Thymus (tissue), 14 donors: ENCODE measurements at places on chromosomes 12 and 14. TPM values are rescaled to one million over a fixed set of nuclear protein-coding genes. Genes with fewer than 3 reads are reported as not detected.
A peak's percentile ranks its signal among the peaks of the same experiment; 100 is the strongest.

Gene TPH2
- total RNA-seq, result not detected

- DNase-seq, result peak; percentile 65
These were observed 3.3 kb upstream of the EXOC3L4 start for GRCh38 chr14:103091041-103091882.

Gene OSGEP
- total RNA-seq, result 34.8 TPM

- DNase-seq, result no peak
These were observed 158.5 kb downstream of the NELL2 start for GRCh38 chr12:44717612-44718011.

Gene STRAP
- 48.1 TPM for total RNA-seq

Gene PLBD2
- total RNA-seq, result 2.5 TPM

- DNase-seq, result no peak
These were observed 8.8 kb upstream of the BAZ1A start for GRCh38 chr14:34883954-34884353.

DNA sequence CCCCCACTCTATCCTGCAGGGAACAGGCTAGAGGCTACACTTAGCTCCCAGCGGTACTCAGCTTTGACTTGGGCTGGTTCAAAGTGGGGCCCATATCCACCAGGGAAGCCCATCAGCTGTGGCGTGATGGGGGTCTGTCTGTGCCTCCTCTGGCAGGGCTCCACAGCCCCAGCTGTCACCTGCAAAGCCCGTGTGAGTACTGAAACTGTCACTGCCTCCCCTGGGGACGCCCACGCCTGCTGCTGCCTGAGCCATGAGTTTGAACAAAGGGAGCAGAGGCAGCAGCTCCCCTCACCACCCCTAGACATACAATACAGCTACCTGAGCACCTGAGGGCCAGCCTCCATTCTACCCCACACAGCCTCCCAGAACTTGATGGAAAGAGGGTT is 5.0 kb downstream of the REM2 start:
- no peak for DNase-seq

DNA sequence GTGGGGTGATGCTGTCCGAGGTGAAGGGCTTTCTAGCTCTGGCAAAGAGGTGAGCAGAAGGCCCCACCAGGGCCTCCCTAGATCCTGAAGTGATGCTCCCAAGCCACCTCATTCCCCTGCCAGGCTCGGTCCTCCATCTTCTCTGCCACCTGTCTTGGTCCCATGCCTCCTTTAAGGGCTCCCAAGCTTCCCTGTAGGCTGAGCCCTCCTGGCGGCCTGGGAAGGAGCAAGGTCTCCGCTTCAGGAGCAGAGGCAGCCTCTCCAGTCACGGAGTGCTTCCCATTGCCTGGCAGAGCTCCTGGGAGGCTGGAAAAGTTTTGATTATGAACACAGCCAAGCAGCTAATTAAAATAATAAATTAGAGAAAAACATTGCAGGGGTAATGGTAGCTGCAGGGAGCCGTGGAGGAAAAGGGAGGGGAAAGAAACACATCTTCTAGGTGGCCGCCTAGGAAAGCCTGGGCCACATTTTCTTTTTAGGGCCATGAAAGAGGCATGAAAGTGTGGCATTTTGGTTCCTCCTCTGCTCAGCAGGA is 160.0 kb upstream of the PRMT8 start:
- no peak for DNase-seq

Gene GPR84
- total RNA-seq, result 0.57 TPM

Gene LYZ
- 311 TPM for total RNA-seq

Gene STYK1
- total RNA-seq, result 0.33 TPM

DNA sequence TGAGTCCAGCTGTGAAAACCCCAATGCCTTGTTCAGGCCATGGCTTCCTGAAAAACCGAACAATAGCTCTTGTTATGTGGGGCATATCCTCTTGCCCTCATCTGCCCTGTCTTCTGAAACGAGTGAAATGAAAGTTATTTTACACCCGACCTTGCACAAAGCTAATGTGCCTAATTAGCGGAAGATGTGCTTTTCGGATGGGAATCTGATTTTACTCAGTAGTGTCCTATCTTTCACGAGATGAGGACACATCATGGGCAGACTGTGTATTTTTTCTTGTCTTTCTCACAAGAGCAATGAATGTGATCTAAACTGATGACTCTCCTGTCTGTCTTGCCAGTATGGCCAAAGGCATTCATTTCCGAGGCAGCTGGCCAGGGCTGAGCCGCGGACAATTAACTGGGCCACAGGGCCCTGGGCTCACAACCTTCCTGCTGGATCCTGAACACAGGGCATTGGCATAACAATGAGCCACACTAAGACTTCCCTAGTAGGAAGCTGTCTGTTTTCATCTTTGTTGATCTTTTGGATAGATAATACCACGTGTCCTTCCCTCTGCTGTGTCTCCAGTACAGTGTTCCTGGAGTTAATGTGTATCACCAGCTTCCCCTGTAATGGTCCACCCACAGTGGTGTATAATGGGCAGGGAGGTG is 86.0 kb upstream of the HIF1A start:
- no peak for DNase-seq

Gene ERBB3
- total RNA-seq, result 1.4 TPM

Gene CLEC6A
- total RNA-seq, result 0.09 TPM

- no peak for DNase-seq
These were observed 1.7 kb downstream of the TUBA1A start for GRCh38 chr12:49187184-49187583.

DNA sequence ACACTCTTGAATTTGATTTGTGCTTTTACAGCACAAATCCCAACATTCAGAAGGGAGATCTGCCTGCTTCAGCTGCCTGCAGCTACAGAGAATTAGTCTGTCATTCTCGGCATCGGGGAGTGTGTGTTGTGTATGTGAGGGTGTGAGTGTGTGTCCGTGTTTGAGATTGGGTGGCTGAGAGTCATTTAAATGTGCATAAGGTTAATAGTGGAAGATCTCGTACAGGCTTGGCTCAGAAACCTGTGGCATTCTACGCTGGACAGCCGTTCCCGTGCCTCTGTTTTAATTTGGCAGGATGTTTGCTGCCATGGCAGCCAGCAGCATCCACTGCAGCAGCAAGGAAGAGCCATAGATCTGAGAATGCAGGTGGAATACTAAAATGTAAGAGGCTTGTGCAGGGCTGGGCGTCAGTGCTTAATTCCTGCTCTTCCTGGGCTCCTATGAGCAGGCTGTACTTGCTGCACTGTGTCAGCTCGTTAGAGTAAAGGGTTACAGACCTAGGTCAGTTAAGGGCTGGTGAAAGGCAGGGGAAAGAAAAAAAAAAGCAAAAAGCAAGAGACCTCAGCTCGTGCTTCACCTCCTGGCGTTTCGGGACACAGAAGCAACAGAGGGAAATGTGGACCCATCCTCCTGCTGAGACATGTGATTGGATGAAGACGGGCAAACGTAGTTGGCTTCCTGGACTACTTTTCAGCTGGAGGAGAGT is 205.4 kb downstream of the NAV3 start:
- no peak for DNase-seq

DNA sequence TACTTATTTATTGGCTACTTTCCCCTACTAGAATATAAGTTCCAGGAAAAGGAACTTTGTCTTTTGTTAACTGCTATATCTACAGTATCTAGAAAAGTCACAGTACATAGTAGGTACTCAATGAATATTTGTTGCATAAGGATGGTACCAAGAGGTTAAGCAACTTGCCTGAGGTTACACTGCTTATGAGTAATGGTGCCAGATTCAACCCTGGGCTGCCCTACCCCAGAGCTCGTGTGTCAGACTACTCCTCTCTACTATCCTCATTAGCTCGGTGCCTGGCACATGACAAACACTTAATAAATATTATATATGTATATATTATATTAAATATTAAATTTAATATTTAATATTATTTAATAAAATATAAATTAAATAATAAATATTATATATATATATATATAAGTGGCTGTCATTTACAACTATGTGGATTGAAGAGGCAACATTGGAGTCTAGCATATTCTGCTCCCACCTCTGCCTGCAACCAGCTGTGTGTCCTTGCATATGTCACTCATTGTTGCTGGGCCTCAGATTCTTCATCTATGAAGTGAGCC is 25.4 kb downstream of the UTP20 start:
- no peak for DNase-seq

Gene PLBD1
- total RNA-seq, result 9.5 TPM

DNA sequence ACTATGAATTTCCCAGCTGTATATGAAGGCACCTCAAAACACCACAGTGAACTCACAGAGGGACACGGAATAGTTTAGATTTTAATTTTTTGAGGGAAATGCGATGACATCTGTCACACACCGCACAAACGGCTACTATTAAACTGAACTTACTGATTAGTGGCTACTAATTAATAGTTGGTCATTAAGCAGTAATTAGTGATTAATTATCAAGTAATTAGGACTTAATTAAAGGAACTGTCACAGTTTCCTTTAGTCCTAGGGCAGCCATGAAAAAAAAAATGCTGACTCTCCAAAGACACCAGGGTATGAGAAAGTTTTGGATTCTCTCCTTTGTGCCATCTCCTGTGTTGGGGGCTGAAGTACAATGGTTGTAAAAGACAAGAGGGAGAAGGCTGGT is 2.9 kb downstream of the OAS1 start:
- no peak for DNase-seq

DNA sequence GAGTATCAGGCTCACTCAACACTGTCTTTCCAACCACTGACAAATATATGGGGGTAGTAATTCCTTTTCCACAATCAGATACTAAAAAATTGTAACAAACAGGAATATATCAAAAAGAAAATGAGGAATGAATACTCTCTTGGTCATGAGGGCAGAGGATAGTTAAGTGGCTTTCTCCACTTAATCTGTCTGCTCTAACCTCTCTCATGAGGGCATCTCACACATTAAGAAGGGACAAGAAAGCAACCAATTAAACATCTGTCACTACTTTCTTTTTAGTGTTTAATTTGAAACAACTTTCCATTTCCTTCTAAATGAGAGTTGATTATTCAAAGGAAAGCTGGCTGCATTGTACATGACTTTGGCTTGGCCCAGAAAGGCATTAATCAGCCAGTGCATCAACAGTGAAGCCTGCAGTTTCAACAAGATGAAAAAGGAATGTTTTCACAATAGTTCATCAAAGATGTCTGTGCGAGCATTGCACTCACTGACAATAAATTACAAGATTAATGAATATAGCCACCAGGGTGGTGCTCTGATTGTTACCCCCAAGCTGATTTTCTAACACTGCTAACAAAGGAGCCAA is 142.0 kb downstream of the SEC23A start:
- no peak for DNase-seq

DNA sequence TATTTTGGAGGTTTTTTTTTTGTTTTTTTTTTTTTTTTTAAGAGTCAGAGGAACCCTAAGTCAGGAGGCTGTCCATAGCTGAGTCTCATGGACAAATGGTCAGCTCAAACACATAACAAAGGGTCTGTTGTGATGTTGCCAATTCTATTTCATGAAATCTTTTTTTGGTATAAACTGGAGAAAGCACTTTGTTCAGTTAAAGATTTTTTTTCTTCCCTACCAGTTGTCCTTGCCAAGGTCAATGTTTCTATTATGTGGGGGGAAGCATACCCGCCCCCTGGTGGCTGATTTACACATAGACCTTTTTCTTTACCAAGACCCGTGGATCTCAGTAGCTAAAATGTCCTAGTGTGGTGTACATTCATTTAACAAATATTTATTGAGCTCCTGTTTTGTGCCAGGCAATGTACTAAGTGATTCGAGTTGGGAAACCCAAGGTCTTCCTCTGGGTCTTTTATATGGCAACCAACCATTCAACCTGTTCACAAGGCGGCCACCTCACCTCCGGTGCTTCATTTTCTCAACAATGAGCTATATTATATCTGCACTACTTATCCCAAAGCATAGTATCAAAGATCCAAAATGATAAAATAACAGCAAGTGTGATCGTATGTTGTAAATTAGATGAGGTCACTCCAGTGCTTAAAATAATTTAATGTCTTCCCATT is 214.5 kb downstream of the PAH start:
- peak; percentile 19 for DNase-seq

Gene TAS2R13
- 0.52 TPM for total RNA-seq

Gene RNASE7
- 0.47 TPM for total RNA-seq

- DNase-seq, result no peak
These were observed 11.6 kb downstream of the TNS2 start for GRCh38 chr12:53061404-53062010.

GRCh38 chr12:98983647-98984046 is 338.6 kb downstream of the APAF1 start:
- no peak for DNase-seq

DNA sequence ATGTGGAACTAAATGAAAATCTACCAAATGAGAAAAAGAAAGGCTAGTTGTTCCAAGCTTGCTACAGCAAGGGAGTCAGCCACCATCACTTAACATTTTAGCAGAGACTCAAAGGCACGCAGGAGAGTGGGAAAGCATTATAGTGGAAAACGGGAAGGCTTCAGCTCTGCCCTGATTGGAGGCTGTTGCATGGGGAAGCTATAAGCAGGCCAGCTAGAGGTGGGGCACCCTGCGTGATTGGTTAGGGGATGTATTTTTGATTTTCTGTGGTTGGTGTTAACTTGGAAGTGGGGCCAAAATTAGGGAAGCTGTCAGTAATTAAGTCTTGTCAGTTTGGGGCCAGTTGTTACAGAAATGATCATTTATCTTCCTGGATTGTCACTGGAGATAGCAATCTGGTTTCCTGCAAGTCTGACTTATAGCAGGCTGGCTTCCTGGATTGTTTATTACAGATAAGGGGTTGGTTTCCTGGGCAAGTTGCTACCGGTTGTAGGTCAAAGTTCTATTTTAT is 93.9 kb downstream of the FAR2 start:
- no peak for DNase-seq

Gene SALL2
- total RNA-seq, result 4.9 TPM

GRCh38 chr14:68094752-68095151 is 275.2 kb downstream of the RAD51B start:
- no peak for DNase-seq

- no peak for DNase-seq
These were observed 25.9 kb downstream of the RHOF start for GRCh38 chr12:121767525-121768016.

- no peak for DNase-seq
These were observed 66.8 kb upstream of the CFL2 start for GRCh38 chr14:34781242-34781641.

DNA sequence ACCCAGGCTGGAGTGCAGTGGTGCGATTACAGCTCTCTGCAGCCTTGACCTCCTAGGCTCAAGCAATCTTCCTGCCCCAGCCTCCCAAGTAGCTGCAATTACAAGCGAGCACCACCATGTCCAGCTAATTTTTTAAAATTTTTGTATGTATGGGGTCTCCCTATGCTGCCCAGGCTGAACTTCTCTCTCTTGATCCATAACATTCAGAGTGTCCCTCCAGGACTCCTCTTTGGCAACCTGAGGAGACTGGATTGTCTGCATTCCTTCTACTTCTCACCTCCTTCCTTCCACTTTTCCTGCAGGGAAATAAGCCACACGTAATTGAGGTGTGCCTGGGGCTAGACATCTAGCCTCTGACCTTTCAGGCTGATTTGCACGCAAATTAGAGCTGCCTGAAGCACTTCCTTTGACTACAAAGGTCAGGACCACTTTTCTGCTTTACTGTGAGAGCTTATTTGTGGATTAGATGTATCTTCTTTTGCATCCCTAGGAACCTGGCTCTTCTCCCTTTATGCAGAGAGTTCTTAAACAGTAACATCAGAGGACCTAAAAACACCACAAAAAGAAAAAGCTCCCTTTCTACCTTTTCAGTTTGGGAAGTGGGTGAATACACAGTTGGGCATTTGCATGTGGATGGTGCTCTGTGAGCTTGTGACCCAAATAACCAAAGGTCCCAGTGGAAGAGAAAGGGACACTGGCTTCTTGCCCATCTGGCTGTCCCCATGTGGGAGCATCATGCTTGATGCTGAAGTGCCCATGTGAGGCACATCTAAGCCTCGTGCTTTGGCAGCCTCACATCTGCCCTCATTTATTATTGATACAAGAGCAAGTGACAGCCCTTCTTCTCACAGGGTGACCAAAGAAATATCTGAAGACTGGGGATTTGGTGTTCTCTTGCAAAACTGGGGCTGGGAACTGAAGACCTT is 33.5 kb downstream of the PYGL start:
- no peak for DNase-seq

Gene RPL10L
- not detected for total RNA-seq
